CD4-positive, alpha-beta T cell (primary cell): ENCODE measurements at places on chromosomes 3 and 15. TPM values are rescaled to one million over a fixed set of nuclear protein-coding genes. Genes with fewer than 3 reads are reported as not detected.
A peak's percentile ranks its signal among the peaks of the same experiment; 100 is the strongest.

- no peak for DNase-seq
- H3K27ac ChIP-seq: no peak overlapping the region
- no peaks in the 10 kb centered on the region for H3K27me3 ChIP-seq
- no peak overlapping the region for H3K4me3 ChIP-seq
Observed at GRCh38 chr3:167489571-167489970, 15.7 kb upstream of the SERPINI2 start.

The TM4SF18 gene
- not detected for total RNA-seq

- no peaks in the 10 kb centered on the region for H3K36me3 ChIP-seq
- peaks cover 8% of the 10 kb centered on the region for H3K4me1 ChIP-seq
- H3K4me3 ChIP-seq: no peak overlapping the region
- no peak overlapping the region for H3K27ac ChIP-seq
Observed at GRCh38 chr3:187251599-187251998, 39.9 kb downstream of the MASP1 start.

The RLBP1 gene
- total RNA-seq: not detected

The SH2D7 gene
- total RNA-seq: not detected

DNA sequence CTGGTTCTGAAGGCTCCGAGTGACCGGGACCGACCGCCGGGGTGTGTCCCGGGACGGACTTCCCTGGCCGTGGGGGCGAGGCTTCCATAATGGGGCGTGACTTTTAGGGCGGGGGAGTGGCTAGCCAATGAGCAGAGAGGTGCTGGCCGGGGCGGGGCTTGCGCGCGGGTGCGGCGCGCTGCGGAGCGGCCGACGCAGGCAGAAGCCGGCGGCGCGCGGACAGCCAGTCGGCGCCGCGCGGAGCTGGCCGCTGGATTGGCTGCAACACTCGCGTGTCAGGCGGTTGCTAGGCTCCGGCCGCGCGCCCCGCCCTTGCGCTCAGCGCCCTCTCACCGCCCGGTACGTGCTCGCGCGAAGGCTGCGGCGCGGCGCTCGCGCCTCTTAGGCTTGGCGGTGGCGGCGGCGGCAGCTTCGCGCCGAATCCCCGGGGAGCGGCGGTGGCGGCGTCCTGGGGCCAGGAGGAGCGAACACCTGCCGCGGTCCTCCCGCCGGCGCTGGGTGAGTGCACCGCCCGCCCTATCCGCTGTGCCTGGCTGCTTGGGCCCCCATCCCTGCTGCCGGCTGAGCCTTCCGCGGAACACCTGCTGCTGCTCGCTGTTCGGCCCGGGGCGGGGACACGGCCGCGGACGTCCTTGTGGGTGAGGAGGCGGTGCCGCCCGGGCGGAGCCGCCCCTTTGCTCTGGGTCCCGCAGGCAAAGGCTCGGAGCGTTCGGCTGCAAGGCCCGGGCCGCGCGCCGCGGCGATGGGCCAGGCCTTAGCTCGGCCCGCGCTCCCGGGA, at the start of gene DAG1:
TSS of gene DAG1 (plus strand) at position 332 of the 778 bp plus-strand sequence. CDS start 40,268 bp downstream, outside the sequence.
- no peaks in the 10 kb centered on the region for H3K36me3 ChIP-seq
- peak within 1 kb of the TSS; percentile 86 for H3K27ac ChIP-seq
- no peaks in the 10 kb centered on the region for H3K27me3 ChIP-seq
- peaks cover 26% of the 10 kb centered on the region for H3K4me1 ChIP-seq

- no peaks in the 10 kb centered on the region for H3K36me3 ChIP-seq
- no peak overlapping the region for H3K27ac ChIP-seq
- no peaks in the 10 kb centered on the region for H3K27me3 ChIP-seq
Observed at GRCh38 chr3:30309961-30310954, 296.1 kb upstream of the TGFBR2 start.

GRCh38 chr15:67571648-67572415, 29.3 kb downstream of the MAP2K5 start:
- no peak overlapping the region for H3K4me3 ChIP-seq
- H3K36me3 ChIP-seq: peaks cover 8% of the 10 kb centered on the region
- H3K4me1 ChIP-seq: no peaks in the 10 kb centered on the region
- H3K27ac ChIP-seq: no peak overlapping the region

DNA sequence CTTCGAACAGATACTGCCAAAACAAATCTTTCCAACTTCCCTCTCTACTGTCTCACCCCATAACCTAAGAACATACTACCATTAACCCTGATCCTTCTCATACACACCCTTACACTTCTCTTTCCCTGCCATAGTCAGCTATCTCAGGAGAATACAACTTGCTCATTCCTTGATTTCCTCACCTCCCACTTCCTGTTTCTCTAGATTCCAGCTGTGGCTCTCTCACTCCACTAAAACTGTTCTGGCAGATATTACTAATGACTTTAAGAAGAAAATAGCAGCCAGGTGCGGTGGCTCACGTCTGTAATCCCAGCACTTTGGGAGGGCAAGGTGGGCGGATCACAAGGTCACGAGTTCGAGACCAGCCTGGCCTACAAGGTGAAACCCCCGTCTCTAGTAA, 4.6 kb downstream of the LSG1 start:
- no peak overlapping the region for H3K27ac ChIP-seq
- DNase-seq: no peak
- no peak overlapping the region for H3K4me3 ChIP-seq

DNA sequence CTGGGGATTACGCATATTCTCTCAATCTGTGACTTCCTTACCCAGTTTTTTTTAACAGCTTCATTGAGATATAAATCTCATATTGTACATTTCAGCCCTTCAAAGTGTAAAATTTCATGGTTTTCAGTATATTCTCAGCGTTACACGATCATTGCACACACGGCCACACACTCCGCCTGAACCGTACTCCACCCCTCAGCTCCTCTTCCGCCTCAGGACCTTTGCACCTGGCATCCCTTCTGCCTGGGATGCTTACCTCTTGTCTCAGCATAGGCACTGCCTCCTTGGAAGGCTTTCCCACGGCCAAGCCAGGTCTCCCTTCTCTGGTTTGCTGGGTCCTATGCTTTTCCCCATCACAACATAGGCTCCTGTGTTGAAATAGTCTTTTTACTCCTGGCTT, 57.4 kb upstream of the NR2C2 start:
- H3K36me3 ChIP-seq: no peaks in the 10 kb centered on the region
- H3K4me3 ChIP-seq: no peak overlapping the region
- H3K27ac ChIP-seq: no peak overlapping the region
- no peaks in the 10 kb centered on the region for H3K27me3 ChIP-seq
- peaks cover 28% of the 10 kb centered on the region for H3K4me1 ChIP-seq

- no peaks in the 10 kb centered on the region for H3K4me1 ChIP-seq
- no peak overlapping the region for H3K27ac ChIP-seq
- no peaks in the 10 kb centered on the region for H3K36me3 ChIP-seq
- DNase-seq: no peak
- H3K4me3 ChIP-seq: no peak overlapping the region
Observed at GRCh38 chr3:65101450-65101849, 413.6 kb upstream of the ADAMTS9 start.

The CHRFAM7A gene
- not detected for total RNA-seq
